ENCODE measurements at places on chromosomes 12 and 14.
A peak's percentile ranks its signal among the peaks of the same experiment; 100 is the strongest.

DNA sequence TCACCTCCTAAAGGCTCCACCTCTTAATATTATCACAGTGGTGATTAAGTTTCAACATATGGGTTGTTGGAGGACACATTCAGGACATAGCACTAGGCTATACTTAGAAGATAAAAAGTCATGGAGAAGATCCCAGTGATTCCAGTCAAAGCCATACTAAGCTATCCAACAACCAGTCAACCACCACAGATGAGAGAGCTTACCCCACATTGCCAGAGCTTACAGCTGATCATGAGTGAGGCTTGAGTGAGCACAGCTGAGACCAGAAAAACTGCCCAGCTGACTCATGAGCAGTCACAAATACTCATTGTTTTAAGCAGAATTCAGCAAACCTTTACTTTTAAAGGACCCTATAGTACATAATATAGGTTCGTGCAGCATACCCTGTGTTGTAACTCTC is 85.1 kb downstream of the DRAM1 start:
- DNase-seq, result no peak

GRCh38 chr14:44609876-44610510 is 102.9 kb upstream of the FSCB start:
- no peak for DNase-seq

- no peak for DNase-seq
These were observed 3.0 kb downstream of the VSX2 start for GRCh38 chr14:74242021-74242779.

GRCh38 chr14:33030386-33030785 is 91.7 kb downstream of the NPAS3 start:
- DNase-seq, result no peak

- DNase-seq, result no peak
These were observed 9.1 kb downstream of the C12orf76 start for GRCh38 chr12:110039085-110039807.

- peak; percentile 50 for DNase-seq
These were observed 91.2 kb upstream of the PARP11 start for GRCh38 chr12:3964439-3964838.

GRCh38 chr14:79571366-79571765 is 639.9 kb downstream of the DIO2 start:
- no peak for DNase-seq

- DNase-seq, result no peak
These were observed 213.4 kb downstream of the EGLN3 start for GRCh38 chr14:33737446-33737845.

DNA sequence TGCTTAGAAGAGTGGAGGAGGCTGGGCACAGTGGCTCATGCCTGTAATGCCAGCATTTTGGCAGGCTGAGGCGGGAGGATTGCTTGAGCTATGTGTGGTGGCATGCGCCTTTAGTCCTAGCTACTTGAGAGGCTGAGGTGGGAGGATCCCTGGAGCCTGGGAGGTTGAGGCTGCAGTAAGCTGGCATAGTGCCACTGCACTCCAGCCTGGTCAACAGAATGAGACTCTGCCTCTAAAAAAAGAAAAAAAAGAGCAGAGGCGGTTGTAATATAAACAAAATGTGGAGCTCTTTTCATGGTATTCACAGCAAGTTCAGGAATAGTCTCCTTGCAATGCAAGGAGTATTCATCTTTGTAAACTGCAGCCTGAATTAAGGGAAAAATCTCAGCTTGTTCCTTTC is 27.2 kb downstream of the ARID2 start:
- no peak for DNase-seq

- no peak for DNase-seq
These were observed 222.6 kb downstream of the CEP128 start for GRCh38 chr14:80718940-80719339.

DNA sequence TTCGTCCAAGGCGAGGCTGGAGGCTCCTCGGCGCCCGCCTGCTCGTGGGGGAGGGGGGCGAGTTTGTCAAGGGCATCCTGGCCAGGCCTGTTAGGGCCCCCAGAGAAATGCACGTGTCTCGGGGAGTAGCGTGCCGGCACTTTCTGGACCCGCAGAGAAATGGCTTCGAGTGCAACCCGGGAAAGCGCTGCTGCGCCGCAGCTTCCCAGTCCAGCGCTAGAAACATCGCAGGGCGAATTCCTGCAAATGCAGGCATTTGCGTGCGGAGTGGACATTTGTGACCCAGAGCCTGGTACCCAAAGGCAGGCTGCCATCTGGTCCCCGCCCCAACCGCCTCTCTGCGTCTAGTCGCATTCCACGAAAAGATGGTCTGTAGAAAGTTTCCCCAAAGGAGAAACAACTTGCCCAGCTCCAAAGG is 756 bp downstream of the LGR5 start:
- peak; percentile 35 for DNase-seq

- DNase-seq, result no peak
These were observed 47.7 kb downstream of the MAX start for GRCh38 chr14:65054471-65055085.

DNA sequence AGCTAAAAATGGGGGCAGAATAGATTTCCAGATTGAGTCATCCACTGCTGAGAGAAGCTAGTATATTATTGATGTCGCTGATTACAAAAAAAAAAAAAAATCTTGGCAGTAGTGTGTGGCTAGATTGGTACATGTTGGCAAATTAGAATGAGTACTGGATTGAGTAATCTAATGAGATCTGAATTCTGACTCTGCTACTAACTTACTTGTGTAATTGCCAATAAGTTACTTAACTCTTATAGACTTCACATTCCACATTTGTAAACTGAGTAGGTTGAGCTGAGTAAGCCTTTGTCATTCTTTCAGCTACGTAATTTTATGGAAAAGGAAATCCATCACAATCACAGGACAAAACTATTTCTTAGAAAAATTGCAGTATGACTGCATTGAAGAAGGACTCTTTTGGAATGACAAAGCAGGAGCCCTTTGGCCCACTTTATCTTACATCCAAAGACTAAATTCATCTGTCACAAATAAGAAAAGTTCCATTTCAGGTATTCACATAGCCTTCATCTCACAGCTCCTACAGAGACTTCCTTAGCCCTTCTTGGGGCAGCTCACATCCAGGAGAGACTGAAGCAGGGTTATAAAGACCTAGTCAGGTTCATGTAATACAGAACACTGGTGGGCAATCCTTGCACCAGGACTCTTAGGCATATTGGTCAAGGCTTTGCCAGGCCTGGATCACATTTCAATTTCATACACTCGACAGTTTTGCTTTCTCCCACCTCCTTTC is 197.3 kb upstream of the CPNE8 start:
- DNase-seq, result no peak

GRCh38 chr14:69090187-69090789 is 62.6 kb downstream of the DCAF5 start:
- DNase-seq, result no peak

DNA sequence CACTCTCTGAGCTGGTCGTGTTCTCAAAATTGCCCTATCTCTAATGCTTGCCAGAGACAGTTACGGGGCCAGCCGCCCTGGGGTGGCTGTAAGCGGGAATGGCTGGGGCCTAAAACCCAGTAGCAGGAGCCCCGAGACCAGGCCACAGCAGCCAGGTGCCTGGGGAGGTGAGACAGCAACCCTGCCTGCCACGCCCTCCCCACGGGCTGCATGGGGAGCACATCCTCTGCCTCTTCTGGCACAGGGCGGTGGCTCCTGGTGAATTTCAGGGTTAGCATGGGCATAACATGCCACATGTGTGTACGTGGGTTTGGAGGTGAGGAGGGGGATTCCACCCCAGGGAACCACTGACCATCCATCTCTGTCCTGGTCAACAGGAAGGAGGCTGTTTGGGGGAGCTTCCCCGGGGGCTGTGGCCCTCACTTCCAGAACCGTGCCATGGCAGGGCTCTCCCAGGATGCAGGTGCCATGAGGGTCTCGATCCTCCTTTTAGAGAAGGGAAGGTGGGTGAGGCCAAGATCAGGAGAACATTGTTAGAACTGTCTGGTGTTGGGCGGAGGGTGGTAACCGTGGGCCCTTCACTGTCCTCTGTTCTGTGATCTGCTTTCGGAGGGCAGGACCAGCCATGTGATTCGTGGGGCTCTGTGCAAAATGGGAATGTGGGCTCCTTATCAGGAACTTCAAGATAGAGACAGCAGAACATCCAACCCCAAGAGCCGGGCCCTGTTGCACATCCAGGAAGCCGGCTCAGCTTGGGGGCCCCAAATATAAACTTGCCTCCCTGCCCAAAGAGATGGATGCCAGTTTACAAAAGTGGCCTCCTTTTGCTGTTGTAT is 312.2 kb upstream of the DIO3 start:
- DNase-seq, result no peak

DNA sequence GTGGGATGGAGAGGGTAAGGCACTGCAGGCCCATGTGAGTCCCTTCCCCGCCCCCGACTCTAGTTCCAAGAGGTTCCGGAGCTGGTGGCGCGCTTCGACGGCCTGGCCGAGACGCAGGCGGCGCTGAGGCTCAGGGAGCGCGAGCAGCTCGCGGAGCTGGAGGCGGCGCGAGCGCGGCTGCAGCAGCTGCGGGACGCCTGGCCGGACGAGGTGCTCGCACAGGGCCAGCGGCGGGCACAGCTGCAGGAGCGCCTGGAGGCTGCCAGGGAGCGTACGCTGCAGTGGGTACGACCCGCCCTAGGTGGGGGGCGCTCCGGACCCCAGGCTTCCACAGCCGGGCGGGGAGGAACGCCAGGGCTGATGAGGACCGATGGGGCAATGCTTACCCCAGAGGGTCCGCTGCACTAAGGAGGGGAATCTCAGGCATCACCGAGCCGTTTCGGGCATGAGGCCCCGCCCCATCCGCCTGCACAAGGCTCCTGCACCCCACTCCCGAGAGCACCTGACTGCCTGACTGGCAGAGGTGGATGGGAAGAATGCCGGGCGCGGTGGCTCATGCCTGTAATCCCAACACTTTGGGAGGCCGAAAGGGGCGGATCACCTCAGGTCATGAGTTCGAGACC is 4.9 kb downstream of the CFAP73 start:
- peak; percentile 65 for DNase-seq

DNA sequence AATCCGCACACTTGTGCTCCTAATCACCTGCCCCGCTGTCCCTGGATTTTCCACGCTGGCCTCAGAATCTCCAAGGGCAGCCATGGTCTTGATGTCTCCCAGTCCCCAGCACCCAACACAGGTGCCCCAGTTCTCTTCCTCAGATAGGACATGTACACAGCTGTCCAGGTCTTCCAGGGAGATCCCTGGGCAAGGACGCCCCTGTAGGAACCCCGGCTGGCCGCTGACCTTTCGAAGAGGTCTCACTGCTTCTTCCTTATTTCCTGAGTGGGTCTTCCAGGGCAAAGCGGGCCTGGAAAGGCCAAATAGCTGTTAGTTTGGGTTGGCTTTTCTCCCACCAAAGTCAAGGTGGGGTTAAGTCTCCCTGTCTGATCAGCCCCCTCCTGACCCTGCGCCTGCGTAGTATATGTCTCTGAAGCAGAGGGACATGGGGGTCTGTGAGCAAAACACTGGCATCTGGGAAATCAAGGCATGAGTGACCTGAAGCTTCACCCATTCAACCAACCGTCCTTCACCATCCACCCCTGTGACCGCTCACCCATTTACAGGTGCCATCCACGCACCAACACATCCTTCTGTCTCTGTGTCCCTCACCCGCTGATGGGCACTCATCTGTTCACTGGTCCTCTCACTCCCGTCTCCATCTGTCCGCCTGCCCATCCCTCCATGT is 4.6 kb downstream of the BEGAIN start:
- DNase-seq, result peak; percentile 7

- DNase-seq, result no peak
These were observed 84.6 kb downstream of the VCPKMT start for GRCh38 chr14:50031602-50032313.

- DNase-seq, result no peak
These were observed 82.7 kb downstream of the C14orf132 start for GRCh38 chr14:96121660-96122395.

- no peak for DNase-seq
These were observed 92.2 kb downstream of the PTPRR start for GRCh38 chr12:70828351-70828750.

- DNase-seq, result no peak
These were observed 544.4 kb upstream of the TMEM132C start for GRCh38 chr12:127722611-127723010.

- DNase-seq, result no peak
These were observed 9.0 kb downstream of the ASIC1 start for GRCh38 chr12:50066402-50066801.
